ENCODE measurements at places on chromosomes 3 and 15. TPM values are rescaled to one million over a fixed set of nuclear protein-coding genes. Genes with fewer than 3 reads are reported as not detected.

GRCh38 chr15:74489518-74490338, 28.8 kb upstream of the UBL7 start:
- DNase-seq, result no peak

The SHQ1 gene
- total RNA-seq, result 11.1 TPM

DNA sequence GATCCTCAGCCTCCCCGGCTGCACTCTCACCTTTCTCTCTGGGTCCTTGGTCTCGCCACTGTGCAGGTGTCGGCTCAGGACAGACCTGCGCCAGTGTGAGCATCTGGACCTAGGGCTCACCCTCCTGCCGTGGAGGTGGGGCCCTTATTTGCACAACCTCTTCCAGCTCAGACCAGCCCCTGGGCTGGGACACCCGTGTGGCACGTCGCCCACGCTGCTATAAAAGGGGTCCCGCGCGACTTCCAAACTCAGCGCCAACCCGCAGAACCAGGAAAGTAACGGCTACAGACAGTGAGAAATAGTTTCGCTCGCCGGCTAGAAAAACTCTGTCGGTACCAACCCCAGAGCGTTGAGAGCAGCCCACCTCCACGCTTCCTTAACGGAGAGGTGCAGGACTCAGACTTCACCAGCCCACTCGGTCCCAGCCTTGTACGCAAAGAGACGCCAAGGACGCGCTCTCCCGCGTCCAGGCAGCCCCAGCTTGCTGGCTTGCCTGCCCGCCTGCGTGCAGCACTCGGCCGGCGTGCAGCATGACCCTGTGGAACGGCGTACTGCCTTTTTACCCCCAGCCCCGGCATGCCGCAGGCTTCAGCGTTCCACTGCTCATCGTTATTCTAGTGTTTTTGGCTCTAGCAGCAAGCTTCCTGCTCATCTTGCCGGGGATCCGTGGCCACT, at the start of the genes DUOX2 and DUOXA2:
TSS of gene DUOX2 (minus strand) at position 97 of the 675 bp plus-strand sequence. CDS start 761 bp downstream, outside the sequence.
TSS of gene DUOXA2 (plus strand) at position 251 of the 675 bp plus-strand sequence. CDS start at position 531, 280 bp downstream.
- DNase-seq, result no peak

The PLA2G4D gene
- total RNA-seq, result not detected

The OR5K4 gene
- not detected for total RNA-seq

The RASL12 gene
- 11.5 TPM for total RNA-seq

DNA sequence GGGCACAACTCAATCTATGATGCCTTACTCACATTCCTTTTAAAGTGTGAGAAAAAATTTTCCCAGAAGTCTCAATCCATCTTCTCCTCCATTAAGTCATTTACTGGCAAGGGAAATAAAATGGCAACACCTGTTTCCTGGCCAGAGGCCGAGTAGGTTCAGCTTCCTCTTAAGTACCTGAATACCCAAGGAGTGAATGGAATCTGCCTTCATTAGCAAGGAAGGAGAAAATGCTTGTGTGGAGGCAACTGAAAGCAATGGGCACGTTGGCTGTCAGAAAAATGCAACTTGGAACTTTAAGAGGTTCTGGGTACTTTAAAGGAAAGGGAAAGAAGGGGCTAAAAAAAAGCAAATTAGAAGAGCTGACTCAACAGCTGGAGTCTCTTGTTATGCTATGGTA, 423.6 kb upstream of the ARL6 start:
- no peak for DNase-seq

DNA sequence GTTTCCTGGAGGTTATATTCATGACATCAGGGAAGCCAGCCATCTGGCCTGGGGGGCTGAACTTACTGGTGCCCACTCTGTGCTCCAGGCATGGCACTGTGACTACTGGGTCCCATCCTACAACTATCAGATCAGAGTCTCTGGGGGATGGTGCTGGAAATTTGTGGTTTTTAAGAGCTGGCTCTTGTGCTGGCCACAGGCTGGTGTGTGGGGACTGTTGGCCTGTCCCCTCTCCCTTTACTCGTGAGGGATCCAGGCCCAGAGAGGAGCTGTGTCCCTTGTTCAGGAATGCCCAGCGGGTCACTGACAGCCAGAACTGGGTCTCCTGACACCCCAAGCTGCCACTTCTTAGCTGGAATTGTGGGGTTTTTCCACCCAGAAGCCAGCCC, 44.5 kb upstream of the SEC22A start:
- no peak for DNase-seq

DNA sequence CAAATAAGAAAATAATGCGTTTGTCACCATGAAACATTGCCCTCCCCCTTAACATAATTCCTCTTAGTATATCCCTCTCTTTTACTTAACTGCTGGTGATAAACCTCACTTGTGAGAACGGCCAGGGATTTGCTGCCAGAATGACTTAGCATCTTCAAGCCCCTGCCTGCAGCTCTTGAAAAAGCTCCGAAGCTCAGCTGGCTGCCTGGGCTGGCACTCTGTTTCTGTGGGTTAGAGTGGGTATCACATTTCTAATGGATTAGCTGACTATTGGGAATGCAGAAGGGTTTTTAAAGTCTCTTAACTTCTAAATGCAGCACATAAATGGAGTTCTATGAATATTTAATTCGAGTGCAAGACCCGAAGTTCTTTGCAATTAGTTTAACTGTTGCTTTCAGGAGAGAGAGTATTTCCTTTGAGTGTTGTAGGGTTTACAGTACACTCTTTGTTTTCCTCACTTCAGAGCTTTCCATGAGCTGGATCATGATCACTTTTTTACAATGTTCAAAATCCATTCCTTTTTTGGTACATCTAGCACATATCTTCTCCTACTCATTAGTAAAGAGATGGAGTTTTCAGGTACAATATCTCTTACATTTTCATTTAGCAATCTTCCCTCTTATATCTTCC, 124.7 kb upstream of the RBMS3 start:
- DNase-seq, result no peak

- DNase-seq, result no peak
Observed at GRCh38 chr3:3798631-3799113, 559 bp upstream of the LRRN1 start.

The ROPN1 gene
- not detected for total RNA-seq

DNA sequence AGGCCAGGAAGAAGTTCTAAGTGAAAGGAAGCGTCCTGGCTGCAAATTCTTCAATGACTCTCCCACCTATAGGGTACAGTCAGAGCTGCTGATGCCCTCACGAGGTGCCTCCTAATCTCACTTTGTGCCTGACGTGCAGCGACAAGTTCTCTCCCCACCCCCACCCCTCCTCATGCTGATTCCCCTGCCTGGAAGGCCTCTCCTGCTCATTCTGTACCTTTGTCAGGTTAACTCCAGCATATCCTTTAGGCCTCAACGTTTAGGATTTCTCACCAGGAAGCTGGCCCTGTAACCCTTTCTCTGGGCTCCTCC, 25.0 kb downstream of the SLC12A8 start:
- no peak for DNase-seq

The SECISBP2L gene
- 40.9 TPM for total RNA-seq

- DNase-seq, result no peak
Observed at GRCh38 chr15:78155355-78155939, 6.3 kb downstream of the IDH3A start.

The C3orf49 gene
- not detected for total RNA-seq

DNA sequence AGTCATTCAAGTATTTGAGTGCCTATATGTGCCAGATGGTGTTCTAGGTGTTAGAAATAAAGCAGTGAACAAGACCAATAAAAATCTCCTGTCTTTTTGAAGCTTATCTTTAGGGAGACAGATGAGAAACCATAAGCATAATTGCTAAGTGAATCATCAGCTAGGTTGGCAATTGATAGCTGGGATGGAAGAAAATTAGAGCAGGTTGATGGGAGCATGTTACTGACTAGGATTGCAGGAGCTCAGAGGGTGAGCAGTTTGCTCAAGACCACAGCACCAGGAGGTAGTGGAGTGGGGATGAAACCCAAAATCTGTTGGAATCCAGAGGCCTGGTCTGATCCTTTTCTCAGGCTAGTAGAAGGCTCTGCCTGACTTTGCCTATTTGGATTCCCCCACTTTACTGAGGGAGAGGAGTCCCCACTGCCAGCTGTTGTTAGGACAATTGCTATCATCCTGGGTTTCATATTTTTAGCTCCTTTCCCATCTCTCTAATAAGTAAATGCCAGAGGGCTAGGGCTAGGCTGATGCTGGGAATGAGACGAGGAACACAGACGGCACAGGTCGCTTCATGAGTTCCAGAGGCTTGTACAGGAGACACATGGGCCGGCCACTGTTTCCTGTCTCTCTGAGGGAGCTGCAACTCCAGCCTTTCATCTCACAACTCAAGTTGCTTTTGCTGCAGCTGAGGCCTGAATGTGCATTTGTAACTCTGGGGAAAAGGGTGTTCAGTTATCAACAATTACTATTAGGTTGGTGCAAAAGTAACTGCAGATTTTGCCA, 102.9 kb downstream of the CACNA1D start:
- no peak for DNase-seq

- DNase-seq, result no peak
Observed at GRCh38 chr3:13966302-13966701, 86.4 kb upstream of the WNT7A start.
